ENCODE measurements at places on chromosomes 4 and X.

- DNase-seq, result no peak
These were observed 689.3 kb downstream of the CENPC start for GRCh38 chr4:66855956-66856355.

DNA sequence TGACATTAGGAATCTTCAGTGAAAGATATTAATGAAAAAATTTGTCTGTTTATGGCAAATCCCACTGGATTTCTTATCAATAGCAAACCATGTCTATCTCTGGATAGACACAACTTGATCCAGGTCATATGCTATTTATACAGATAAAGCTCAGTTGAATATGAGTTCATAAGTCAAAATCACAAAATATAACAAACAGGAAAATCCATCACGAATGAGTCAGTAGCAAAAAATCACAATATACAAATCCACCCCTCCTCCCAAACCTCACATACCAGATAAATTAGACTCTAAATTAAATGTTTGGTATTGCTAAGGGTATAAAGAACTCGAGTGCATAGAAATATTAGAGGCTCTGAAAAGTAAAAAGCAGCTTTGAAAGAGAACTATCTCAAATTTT, 420.5 kb downstream of the TLL1 start:
- DNase-seq, result no peak

- DNase-seq, result no peak
These were observed 247.8 kb downstream of the GRID2 start for GRCh38 chr4:92551616-92552015.

DNA sequence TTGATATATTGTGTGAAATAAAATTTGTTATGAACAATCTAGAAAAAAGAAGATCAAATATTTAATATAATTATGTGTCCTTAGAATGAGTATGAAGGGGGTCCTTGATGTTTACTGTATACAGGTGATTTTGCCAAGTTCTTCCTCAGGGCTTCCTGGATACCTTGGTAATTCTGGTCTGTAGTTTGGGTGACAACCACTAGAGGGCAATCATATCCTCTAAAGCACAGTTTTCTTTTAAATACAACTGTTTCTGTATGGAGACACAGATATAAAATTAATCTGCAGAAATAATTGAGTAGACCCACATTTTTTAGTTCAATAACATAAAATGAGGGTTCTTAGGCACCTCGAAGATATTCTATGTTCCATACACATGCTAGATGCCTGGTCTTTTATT, 157.7 kb downstream of the SPANXN1 start:
- DNase-seq, result no peak

DNA sequence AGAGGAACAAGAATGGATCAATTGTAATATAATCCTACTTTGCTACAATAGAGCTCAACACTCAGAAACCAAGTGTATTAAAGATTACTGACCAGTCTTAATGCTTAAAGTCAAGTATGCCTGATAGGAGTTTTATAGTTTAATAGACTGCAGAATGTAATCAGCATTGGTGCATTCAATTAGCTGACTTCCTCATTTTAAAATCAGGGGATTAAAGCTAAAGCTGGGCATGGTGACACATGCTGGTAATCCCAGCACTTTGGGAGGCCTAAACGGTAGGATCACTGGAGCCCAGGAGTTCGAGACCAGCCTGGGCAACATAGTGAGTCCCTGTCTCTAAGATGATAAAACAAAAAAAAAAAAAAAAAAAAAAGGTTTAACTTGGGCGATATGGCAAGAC, 10.8 kb downstream of the HNRNPDL start:
- DNase-seq, result no peak

GRCh38 chr4:54118850-54119589, 19.1 kb downstream of the GSX2 start:
- DNase-seq, result no peak

- DNase-seq, result no peak
These were observed 19.3 kb upstream of the CLNK start for GRCh38 chr4:10703766-10704429.

- no peak for DNase-seq
These were observed 11.1 kb downstream of the DOK7 start for GRCh38 chr4:3473996-3474765.

GRCh38 chr4:55029321-55029720, 96.1 kb downstream of the KDR start:
- DNase-seq, result no peak

DNA sequence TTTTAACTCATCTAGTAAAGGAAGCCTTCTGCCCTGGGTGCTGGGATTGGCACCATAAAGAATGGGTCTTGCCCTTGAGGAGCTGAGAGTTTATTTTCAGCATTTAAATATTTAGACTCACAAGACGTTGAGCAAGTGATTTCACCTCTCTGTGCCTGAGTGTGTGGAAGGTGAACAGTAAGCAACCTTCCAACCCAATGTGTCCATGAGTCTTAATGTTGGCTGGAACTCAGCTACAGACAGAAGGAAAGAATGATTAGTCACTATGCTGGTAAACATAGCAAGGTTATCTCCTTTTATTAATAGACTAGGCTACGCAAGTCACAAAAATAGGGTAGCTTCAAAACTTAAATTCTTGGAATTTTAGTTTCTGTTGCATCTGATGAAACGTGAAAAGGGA, 277.4 kb upstream of the GATB start:
- DNase-seq, result no peak
